A549 treated with AZD2906 at 1 μM for 4 hours (cell line): ENCODE measurements at places on chromosomes 2 and 18. TPM values are rescaled to one million over a fixed set of nuclear protein-coding genes. Genes with fewer than 3 reads are reported as not detected.

The NDC80 gene
- total RNA-seq = 10.3 to 15.0 TPM (median 11.7 TPM) in 5 replicates

The CNTNAP5 gene
- total RNA-seq = not detected in 5 replicates

The ASXL3 gene
- total RNA-seq = not detected in 5 replicates

The EMX1 gene
- 0.14 to 0.20 TPM (median 0.18 TPM) in 4 of 5 replicates, not detected in the other for total RNA-seq

The EPHA4 gene
- total RNA-seq = 0.58 to 0.95 TPM (median 0.77 TPM) in 5 replicates

The HOXD1 gene
- 0.08 to 0.27 TPM (median 0.26 TPM) in 5 replicates for total RNA-seq
